COLO829 (cell line): ENCODE measurements at places on chromosomes 3 and 15.

DNA sequence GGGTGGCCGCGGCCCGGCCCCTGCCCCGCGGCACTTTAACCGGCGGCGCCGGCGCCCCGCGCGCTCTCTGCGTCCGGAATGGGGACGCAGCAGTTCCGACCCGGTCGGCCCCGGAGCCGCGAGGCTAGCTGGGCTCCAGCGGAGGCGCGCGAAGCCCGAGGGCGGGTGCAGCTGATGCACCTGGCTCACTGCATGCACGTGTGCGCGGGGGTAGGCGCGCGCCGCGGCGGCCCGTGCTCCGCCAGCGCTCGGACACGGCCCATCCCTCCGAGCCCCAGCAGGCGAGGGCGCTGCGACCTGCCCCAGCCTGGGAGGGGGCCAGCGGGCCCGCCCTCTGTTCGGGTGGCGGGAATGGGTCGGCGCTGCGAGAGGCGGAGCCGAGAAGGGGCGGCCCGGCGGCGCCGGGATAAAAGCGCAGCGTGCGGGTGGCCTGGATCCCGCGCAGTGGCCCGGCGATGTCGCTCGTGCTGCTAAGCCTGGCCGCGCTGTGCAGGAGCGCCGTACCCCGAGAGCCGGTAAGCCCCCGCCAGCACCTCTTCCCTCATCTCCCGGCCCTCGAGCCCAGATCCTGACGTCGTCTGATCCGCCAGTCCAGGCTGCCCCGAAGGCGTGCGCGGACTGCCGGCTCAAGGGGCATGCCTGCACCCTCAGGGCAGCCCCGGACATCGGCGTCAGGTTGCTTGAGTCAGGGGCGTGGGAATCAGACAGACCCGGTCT is at the start of the genes CHDH and IL17RB:
Gene CHDH (minus strand): TSS at position 286 of the 717 bp plus-strand sequence. CDS start 22,411 bp downstream, outside the sequence.
Gene IL17RB (plus strand): TSS at position 435 of the 717 bp plus-strand sequence. CDS start 21 bp downstream, at position 456.
- DNase-seq: no peak

- DNase-seq: no peak
Measured at GRCh38 chr3:34020726-34021680, 222.6 kb downstream of the PDCD6IP start.

- DNase-seq: no peak
Measured at GRCh38 chr3:158354713-158355112, 216.3 kb upstream of the MLF1 start.

GRCh38 chr15:98422130-98422478 is 226.2 kb upstream of the IGF1R start:
- DNase-seq: no peak

DNA sequence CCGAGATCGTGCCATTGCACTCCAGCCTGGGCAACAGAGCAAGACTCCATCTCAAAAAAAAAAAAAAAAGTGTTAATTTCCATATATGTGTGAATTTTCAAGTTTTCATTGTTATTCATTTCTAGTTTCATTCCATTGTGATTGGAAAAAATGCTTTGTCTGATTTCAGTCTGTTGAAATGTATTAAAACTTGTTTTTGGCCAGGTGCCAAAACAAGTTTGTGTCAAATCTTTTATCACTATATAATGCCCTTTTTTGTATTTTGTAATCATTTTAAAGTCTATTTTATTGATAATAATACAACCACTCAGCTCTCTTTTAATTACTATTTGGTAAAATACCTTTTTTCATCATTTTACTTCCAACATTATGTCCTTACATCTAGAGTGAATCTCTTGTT is 42.5 kb downstream of the TFRC start:
- no peak for DNase-seq

GRCh38 chr3:175948041-175948440 is 1088.9 kb downstream of the NAALADL2 start:
- DNase-seq: no peak

DNA sequence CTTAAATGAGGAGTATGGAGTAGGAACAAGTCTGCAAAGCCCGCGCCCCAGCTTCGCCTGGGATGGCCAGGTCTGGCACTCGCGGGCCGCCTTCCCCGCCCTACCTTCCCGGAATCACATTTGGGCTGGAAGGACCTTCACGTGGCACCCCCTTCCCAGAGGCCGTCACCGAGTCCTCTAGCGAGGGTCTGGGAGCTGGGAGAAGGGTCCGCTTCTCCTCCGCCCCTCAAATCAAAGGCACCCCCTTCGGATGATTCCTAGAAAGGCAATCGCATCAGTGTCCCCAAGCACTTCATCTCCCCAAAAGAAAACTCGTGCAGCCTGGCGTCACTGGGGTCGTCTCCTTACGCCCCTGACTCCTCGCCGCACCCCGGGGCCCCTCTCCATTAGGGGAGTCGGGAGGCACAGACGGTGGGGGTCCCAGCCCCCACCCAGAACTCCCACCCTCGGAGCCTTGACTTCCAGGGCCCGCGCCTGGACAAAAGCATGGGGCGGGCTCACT is 380 bp downstream of the MYLK start:
- DNase-seq: no peak

DNA sequence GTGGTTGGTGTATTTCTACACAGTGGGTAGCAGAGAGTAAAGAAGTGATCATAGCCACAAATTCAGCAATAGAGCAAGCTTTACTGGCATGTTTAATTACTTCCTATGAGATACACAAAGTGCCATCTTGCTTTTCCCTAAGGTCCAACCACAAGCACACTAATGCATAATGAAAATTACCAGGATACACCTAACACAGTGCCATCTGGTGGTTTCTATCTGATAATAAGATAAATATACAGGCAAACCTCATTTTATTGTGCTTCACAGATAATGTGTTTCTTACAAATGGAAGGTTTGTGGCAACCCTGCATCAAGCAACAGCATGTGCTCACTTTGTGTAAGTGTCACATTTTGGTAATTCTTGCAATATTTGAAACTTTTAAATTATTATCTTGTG is 223.0 kb downstream of the NSUN3 start:
- no peak for DNase-seq

- no peak for DNase-seq
Measured at GRCh38 chr3:24521420-24522145, 26.9 kb upstream of the THRB start.

DNA sequence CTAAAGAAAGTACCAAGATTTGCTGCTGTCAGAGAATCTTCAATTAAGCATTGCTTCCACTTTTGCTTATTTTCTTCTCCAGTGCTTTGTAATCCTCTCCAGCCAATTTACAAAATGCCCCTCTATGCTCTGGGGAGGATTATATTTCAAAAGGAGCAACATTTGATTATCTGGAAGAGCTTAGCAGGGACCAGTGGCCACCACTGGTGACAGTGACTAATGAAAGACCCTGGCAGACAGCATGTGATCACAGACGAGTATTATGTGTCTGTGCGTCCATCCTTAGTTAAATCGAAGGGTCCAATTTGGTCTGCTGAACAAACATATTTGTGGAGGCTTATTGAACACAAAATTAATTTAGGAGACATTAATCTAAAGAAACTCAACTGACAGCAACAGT is 152.6 kb downstream of the ZNF621 start:
- no peak for DNase-seq

GRCh38 chr3:87318617-87319021 is 42.2 kb upstream of the POU1F1 start:
- DNase-seq: peak; percentile 23

DNA sequence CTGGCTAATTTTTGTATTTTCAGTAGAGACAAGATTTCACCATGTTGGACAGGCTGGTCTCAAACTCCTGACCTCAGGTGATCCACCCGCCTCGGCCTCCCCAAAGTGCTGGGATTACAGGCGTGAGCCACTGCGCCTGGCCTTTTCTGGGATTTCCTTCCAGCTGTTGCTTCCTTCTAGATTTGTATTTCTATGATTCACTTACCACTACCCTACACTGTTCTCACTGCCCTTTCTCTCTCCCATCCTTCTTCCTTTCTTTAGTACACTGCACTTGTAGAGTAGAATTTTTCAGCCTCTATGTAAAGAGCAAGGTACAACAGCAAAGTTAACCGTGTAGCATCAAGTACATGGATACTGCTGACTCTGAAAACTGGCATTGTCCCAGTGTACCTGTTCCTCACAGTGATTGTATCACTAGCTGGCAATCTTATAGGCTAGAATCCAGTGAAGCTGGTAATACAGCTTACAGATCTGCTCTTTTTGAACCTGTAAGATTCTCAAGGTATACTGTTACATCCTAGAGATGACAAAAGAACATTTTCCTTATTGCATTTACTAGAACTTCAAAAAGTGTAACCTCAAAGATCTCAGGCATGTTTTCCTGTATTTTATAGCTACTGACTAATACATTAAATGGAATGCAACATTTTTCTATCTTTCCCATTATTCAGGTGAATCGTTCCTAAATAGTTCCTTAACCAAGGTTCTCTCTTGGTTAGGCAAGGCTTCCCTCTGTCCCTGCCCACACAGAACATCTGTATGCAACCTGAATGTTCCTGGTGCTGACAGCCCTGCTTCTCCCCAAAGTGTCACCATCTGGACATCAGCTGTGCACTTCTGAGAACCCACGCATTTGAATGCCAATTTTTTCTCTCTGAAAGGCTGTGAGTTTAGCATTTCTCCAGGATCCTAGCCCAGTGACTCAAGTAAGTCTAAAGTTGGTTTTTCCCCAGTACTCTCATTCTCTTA is 74.1 kb upstream of the RAP2B start:
- DNase-seq: no peak

- no peak for DNase-seq
Measured at GRCh38 chr15:100471933-100472332, 56.8 kb downstream of the CERS3 start.

- DNase-seq: peak; percentile 33
Measured at GRCh38 chr3:104596551-104596950, 770.2 kb upstream of the ALCAM start.

- peak; percentile 35 for DNase-seq
Measured at GRCh38 chr3:176415661-176416295, 781.5 kb downstream of the TBL1XR1 start.

DNA sequence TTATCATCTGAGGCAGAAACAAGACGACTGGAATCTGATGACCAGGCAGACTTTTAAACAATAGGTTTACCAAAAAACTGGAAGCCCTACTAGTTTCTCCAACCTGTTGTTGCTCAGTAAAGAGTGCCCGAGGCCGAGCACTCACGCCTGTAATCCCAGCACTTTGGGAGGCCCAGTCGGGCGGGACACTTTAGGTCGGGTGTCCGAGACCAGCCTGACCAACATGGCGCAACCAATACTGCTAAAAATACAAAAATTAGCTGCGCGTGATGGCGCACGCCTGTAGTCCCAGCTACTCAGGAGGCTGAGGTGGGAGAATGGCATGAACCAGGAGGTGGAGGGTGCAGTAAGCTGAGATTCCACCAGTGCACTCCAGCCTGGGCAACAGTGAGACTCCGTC is 1.1 kb upstream of the WDR5B start:
- no peak for DNase-seq

DNA sequence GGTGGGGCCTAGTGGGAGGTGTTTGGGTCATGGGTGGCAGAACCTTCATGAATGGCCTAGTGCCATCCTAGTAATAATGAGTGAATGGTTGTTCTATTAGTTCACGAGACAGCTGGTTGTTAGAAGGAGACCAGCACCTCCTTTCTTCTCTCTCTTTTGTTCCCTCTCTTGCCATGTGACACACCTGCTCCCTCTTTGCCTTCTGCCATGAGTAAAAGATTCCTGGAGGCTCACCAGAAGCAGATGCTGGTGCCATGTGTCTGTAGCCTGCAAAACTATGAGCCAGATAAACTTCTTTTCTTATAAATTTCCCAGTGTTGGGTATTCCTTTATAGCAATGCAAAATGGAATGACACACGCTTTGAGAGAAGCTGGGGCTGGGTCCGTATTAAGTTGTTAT is 89.0 kb upstream of the SLC4A7 start:
- DNase-seq: no peak

- no peak for DNase-seq
Measured at GRCh38 chr15:39511916-39512260, 69.0 kb upstream of the THBS1 start.

GRCh38 chr3:36991923-36992805 is 767 bp downstream of the EPM2AIP1 start:
- no peak for DNase-seq

- no peak for DNase-seq
Measured at GRCh38 chr3:184601576-184602371, 40.2 kb downstream of the EPHB3 start.

- no peak for DNase-seq
Measured at GRCh38 chr3:31161889-31162288, 267.4 kb upstream of the GADL1 start.
